ENCODE measurements at places on chromosomes 13 and 19. TPM values are rescaled to one million over a fixed set of nuclear protein-coding genes. Genes with fewer than 3 reads are reported as not detected.

DNA sequence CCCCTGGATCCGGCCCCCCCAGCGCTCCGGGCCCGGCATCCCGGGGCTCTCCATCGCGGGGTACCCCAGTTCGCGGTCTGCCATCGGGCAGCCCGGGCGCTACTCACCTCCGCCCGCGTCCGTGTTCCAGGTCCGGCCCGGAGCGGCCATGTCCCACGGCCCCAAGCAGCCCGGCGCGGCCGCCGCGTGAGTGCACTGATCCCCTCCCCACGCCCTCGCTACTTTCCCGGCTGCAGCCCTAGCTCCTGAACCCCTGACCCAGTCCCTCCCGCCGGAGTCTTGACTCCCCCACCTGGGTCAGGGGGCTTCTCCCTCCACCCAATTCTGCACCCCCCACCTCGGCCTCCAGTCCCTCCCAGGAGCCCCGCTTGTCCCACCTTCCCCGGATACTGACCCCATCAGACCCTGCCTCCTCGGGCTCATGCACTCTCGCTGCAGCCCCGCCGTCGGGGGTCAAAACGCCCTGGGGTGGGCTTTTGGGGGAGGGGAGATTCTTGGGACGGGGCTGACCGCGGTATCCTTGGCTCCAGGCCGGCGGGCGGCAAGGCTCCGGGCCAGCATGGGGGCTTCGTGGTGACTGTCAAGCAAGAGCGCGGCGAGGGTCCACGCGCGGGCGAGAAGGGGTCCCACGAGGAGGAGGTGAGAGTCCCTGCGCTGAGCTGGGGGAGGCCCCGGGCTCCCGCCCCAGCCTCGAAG is 566 bp downstream of the HMG20B start:
- no peak for DNase-seq

GRCh38 chr19:49807904-49808675 is 5.0 kb downstream of the FUZ start:
- DNase-seq, result no peak

Gene EFNA2
- 0.23 TPM for total RNA-seq

Gene ZNF730
- 4.5 TPM for total RNA-seq

DNA sequence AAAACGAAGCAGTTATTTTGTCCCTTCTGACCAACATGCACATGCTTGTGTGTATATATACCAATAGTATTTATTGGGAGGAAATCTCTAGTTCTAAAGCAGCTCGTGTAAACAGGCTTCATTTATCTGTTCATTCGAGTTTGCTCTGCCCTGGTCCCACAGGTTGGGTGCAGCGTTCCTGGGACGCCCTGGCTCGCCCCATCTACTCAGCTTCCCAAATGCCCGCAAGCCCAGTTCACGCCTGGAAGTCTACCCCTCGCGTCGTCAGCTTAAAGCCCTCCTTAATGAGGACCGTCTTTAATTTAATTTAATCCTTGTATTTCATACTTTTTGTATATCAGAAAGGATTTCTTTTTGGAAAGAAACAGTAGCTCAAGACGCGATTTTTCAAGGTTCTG is 604 bp downstream of the THSD1 start:
- no peak for DNase-seq

Gene ZNF274
- total RNA-seq, result 23.6 TPM

Gene ALKBH6
- 24.3 TPM for total RNA-seq

Gene SBSN
- not detected for total RNA-seq

Gene ZNF714
- total RNA-seq, result 13.9 TPM

- DNase-seq, result no peak
Observed at GRCh38 chr13:70518081-70518480, 409.8 kb upstream of the KLHL1 start.

DNA sequence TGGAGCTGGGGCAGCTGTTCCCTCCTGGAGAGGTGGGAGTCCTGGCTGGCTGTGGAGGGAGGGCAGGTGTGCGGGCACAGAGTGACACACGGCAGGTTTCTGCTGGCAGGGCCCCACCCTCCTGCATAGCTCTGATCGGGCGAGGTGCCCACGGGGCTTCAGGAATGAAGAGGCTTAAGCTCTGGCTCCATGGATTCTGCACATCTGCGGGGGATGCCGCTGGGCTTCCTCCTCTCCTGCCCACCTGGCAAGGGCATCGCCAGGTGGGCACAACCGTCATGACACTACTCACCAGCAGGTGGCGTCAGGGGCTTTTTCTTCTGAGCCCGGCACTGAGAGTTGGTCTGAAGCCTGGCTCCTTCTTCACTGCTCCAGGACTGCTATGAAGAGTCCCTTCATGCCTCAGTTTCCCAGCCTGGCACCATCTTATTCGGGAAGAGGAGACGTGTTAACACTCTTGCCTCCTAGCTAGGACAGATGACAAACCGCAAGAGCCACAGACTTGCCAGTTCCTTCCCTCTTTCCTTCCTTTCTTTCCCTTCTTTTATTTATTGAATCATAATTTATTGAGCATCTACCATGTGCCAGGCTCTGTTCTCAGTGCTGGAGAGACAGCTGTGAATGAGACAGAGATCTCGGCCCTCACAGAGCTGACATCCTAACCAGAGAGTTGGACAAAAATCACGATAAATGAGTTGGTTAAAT is 15.2 kb upstream of the PAK4 start:
- DNase-seq, result no peak

GRCh38 chr19:38233740-38234251 is 9.8 kb upstream of the DPF1 start:
- no peak for DNase-seq

- no peak for DNase-seq
Observed at GRCh38 chr13:37094840-37095239, 10.6 kb downstream of the CSNK1A1L start.

DNA sequence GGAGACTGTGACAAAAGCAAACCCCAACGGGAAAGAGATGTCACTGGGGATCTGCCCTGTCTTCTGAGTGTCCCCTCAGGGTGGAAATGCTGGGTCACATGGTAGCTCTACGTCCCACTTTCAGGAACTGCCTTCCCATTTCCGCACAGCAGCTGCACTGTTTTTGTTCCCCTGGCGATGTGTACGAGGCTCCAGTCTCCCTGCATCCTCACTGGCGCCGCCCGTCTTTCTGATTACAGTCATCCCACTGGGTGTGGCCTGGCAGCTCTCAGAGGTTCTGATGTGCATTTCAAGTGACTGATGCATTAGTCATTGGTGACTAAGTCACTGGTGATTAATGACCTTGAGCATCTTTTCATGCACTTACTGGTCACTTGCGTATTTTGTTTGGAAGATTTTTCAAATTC is 21.2 kb downstream of the PCID2 start:
- peak; percentile 92 for DNase-seq

Gene COX6B2
- 0.23 TPM for total RNA-seq

GRCh38 chr13:88919970-88920628 is 1248.9 kb downstream of the SLITRK5 start:
- DNase-seq, result no peak

DNA sequence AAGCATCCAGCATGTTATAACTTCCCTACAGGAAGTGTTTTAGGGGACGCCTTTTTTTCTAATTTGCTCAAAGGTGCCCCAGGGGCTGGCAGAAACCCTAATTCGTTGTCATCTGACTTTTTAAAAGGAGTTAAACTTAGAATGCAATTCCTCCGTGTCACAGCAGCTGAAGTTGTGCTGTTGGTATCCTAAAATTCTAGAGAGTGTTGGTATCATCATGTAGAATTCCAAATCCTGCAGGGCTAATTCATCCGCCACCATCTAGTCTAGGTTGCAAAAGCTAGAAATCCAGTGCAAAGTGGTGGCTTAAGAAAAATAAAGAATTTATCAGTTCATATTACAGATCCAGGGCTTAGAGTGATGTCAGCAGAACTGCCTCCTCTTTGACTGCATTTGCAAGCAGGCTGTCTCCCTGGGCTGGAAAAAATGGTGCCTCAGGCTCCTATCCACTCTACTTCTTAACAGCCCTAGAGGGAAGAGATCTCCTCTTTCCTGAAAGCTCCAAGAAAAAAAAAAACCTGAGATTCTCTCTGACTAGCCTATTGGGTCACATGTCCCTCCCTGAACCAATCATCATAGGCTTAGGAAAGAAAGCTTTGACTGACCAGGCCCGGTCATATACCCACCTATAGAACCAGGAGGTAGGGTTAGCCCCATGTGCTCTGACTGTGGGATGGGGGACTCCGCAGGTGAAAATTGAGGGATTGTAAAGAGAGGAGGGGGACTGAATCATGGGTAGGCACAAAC is 73.0 kb downstream of the MAP4K1 start:
- no peak for DNase-seq

Gene ZNF491
- 0.17 TPM for total RNA-seq

- no peak for DNase-seq
Observed at GRCh38 chr19:33332248-33332647, 29.9 kb upstream of the CEBPA start.

Data from epithelial cell of proximal tubule (primary cell).